ENCODE measurements at places on chromosomes 7 and 10. TPM values are rescaled to one million over a fixed set of nuclear protein-coding genes. Genes with fewer than 3 reads are reported as not detected.

DNA sequence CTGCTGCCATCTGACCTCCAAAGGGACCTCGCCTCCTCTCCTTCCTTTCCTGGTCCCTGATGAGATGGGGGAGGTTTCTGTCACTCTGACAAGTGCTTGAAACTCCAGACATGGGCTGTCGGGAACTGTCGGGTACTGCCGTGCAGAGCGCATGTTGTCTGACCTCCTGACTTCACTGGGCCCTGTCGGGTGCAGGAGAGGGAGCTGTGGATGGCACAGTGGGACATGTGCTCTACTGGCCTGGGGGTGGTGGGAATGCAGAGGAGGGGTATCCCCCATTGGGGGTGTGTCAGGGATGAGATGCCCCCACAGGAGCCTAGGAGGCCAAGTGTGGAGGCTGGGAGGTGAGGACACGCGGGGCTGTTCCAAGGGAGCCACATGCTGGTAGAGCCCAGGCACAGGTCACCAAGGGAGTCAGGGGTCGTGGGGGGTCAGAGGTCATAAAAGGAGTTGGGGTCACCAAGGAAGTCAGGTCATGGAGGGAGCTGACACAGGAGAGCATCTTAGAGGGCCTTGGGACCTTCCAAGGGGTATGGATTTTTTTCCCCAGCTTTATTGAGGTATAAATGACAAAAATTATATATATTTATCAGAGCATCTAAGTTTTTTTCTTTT is 30.9 kb downstream of the TMEM120A start:
- no peak for DNase-seq
- no peaks in the 10 kb centered on the region for H3K27me3 ChIP-seq
- no peaks in the 10 kb centered on the region for H3K4me1 ChIP-seq
- H3K4me3 ChIP-seq, result no peak overlapping the region
- H3K27ac ChIP-seq, result no peak overlapping the region
- H3K36me3 ChIP-seq, result no peaks in the 10 kb centered on the region

DRGX gene
- total RNA-seq, result not detected

GRCh38 chr10:114758331-114758730 is 63.2 kb upstream of the FHIP2A start:
- no peaks in the 10 kb centered on the region for H3K36me3 ChIP-seq
- no peak overlapping the region for H3K27ac ChIP-seq
- no peaks in the 10 kb centered on the region for H3K4me1 ChIP-seq

DNA sequence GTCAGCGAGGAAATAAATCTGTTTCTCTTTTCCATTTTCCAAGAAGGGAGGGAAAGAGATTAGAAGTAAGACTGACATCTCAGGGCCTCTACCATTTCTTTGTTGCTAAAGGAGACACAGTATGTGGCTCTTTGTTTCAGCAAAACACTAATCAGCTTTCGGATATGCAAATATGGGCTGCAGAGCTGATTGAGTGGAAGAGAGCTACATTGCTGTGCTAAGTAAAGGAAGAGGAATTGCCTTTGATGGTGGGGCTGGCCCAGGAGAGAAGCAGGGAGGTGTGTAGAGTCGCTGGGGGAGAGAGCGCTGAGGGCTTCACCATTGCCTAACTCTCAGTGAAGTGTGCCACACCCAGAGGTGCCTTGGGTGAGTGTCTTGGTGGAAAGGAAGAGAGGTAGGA is 284.8 kb downstream of the SDK1 start:
- no peak overlapping the region for H3K27ac ChIP-seq
- no peak for DNase-seq
- no peaks in the 10 kb centered on the region for H3K36me3 ChIP-seq

DNA sequence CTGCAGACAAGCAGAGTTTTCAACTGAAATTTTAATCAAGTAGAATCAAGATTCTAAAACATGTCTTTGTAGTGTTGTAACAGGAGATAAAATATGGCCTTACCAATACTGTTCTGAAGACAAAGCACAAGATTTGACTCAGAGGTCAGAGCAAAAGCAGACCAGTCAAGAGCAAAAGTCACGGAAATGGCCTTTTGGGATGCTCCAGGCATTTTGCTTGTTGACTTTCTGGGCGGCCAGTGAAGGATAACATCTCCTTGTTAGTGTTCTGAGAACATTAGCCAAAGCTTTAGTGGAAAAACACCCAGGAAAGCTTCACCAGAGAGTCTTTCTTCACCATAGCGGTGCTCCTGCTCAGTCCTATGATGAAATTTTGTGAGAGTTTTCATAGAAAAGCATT is 590.6 kb downstream of the ARL4A start:
- no peak for DNase-seq
- H3K27ac ChIP-seq, result no peak overlapping the region

DNA sequence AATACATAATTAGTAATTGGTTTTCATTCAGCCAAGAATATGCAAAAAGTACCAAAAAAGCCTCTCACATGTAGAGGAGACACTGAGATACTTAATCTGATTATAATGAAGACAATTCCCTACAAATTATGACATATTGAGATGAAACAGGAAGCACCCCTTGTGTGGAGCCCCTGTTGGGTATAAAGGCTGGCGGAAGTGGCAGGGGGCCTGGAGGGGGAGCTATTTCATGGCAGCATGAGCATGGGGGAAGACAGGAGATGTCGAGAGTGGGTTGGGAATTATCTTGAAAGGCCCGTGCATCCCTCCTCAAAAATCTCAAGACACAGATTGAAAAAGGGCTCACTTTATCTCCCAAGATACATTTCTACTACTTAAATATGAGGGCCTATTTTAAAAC is 96.9 kb downstream of the PIP4K2A start:
- no peak for DNase-seq
- H3K4me3 ChIP-seq, result no peak overlapping the region
- H3K27me3 ChIP-seq, result no peaks in the 10 kb centered on the region
- H3K27ac ChIP-seq, result no peak overlapping the region

DNA sequence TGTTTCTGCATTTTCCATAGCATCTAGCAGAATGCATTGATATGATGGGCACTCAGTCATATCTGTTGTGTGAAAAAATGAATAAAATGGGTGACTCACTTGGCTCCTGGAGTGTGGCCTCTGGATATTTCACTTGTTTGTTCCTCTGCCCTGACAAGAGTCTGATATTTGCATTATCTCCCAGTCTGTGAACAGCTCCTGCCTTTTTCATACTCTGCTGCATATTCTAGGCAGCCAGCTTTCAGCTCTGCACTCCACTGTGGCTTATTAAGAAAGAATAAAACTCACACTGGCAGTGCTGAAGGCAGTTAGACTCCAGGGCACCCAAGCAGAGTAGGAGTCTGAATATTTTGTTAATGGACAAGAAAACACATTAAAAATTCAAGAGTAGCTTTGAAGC is 623.9 kb downstream of the SORCS1 start:
- DNase-seq, result no peak
- H3K4me3 ChIP-seq, result no peak overlapping the region
- H3K4me1 ChIP-seq, result no peaks in the 10 kb centered on the region
- no peaks in the 10 kb centered on the region for H3K36me3 ChIP-seq
- H3K27me3 ChIP-seq, result peaks cover 35% of the 10 kb centered on the region

ALOX5 gene
- total RNA-seq, result 1.6 TPM

- no peak overlapping the region for H3K4me3 ChIP-seq
- no peaks in the 10 kb centered on the region for H3K27me3 ChIP-seq
- H3K36me3 ChIP-seq, result no peaks in the 10 kb centered on the region
- no peak for DNase-seq
Observed at GRCh38 chr10:119759832-119760231, 34.0 kb downstream of the INPP5F start.

- no peak overlapping the region for H3K4me3 ChIP-seq
- no peak overlapping the region for H3K27ac ChIP-seq
- H3K27me3 ChIP-seq, result no peaks in the 10 kb centered on the region
- no peaks in the 10 kb centered on the region for H3K36me3 ChIP-seq
- no peak for DNase-seq
Observed at GRCh38 chr7:107115762-107116540, 52.9 kb upstream of the HBP1 start.

ZNF800 gene
- total RNA-seq, result 5.5 TPM

DNA sequence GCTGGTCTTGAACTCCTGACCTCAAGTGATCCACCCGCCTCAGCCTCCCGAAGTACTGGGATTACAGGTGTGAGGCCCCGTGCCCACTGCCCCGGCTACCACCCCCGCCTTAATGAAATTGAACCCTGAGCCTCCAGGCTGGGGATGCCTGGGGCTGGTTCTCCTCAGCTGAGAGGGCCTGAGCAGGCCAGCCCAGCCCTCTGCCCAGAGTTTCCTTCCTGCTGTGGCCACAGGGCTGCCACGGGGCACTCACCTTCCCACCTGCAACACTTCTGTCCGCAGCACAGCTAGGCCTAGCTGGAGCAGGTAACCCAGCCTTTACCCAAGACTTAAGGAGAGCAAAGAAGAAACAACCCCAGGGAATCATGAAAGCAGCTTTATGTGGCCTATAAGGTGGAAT is 78.1 kb upstream of the ANLN start:
- no peak overlapping the region for H3K27ac ChIP-seq
- no peaks in the 10 kb centered on the region for H3K27me3 ChIP-seq
- no peak overlapping the region for H3K4me3 ChIP-seq
- peak; percentile 20 for DNase-seq

PAPOLB gene
- 0.11 TPM for total RNA-seq

DNA sequence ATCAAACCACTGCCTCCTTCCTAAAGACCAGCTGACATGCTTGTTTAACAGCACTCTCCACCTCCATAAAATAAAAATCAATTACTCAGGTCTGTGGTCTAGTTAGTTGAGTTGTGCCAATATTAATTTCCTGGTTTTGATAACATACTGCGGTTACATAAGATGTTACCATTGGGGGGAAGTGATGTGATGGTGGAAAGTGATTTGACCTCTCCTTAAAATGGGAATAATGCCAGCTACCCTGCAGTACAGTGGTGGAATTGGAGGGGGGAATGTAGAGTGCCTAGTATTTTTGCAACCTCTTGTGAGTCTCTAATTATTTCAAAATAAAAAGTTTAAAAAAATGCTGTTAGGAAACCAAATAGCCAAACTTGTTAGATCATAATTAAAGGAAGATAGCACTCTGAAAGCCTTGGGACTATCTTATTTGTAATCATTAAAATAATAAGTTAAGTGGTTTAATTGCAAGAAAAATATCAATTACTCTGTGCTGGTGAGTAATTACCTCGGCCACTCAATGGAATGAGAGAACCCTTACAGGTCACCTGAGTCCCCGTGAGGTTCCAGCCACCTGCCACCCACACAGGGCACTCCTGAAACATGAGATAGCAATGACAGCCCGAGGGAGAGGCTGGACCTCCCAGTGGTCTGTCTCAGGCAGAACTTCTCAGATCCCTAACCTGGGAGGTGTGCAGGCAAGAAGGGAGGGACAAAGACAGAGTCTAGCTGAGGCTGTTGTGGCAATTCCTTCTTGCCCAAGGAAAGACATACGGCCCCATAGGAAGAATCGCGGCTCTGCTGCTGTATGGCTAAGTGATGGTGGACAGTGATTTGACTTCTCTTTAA is 94.1 kb downstream of the SH3PXD2A start:
- peaks cover 13% of the 10 kb centered on the region for H3K4me1 ChIP-seq
- H3K36me3 ChIP-seq, result no peaks in the 10 kb centered on the region
- no peak for DNase-seq
- H3K27ac ChIP-seq, result no peak overlapping the region

GRCh38 chr7:12761111-12761510 is 73.7 kb downstream of the ARL4A start:
- no peak overlapping the region for H3K27ac ChIP-seq
- DNase-seq, result no peak
- no peaks in the 10 kb centered on the region for H3K27me3 ChIP-seq
- no peaks in the 10 kb centered on the region for H3K36me3 ChIP-seq
- H3K4me3 ChIP-seq, result no peak overlapping the region

EVX1 gene
- total RNA-seq, result not detected

DNA sequence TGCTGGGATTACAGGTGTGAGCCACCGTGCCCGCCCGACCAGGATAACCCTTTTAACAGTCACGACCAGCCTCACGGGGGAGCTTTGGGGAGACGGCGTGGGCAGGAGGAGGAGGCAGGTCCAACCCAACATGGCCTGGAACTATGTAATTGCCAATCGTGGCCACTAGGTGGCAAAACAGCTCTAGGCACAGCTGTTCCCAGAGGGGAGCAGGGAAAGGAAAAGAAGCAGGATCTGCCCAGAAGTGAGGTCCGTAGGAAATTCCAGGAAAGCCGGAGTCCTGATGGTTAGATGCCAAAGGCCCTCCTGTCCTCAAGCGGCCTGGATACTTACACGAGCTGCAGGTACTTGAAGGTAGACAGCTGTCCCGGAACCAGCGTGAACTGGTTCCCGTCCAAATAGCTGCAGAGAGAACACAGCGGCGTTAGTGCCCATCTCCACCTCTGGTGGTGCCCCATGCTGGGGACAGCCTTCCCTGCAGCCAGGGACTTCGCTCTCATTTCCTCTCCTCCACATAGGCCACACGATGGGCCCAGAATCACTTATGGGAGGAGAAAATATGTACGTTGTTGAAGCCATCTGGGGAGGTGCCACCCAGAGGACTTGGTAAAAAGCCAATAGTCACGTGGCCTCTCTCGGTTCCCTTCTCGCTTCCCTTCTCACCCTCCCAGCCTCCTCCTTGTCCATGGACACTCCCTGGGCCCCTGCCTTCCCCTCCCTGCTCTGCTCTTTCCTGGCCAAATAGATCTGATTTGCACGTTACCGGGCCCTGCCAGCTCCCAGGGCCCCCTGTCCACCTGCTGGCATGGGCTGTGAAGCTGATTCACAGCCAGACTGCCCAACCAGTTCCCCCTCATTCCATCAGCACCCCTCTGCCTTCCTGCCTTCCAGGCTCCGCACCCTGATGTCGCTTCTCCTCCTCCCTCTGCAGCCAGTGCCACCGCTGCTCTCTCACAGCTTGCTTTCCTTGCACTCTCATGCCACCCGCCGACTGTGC is 148.1 kb downstream of the SLIT1 start:
- peak; percentile 83 for DNase-seq
- H3K27me3 ChIP-seq, result no peaks in the 10 kb centered on the region
- H3K27ac ChIP-seq, result no peak overlapping the region
- peak overlapping the region; percentile 25 for H3K4me3 ChIP-seq

GRCh38 chr7:44063547-44063893 is 1.8 kb downstream of the PGAM2 start:
- peak overlapping the region; percentile 16 for H3K4me3 ChIP-seq
- DNase-seq, result no peak
- no peak overlapping the region for H3K27ac ChIP-seq

NPS gene
- total RNA-seq, result not detected

GNG11 gene
- total RNA-seq, result 1.3 TPM

GRCh38 chr7:66505531-66506451 is 122.9 kb upstream of the KCTD7 start:
- H3K4me3 ChIP-seq, result no peak overlapping the region
- no peak for DNase-seq
- H3K27me3 ChIP-seq, result no peaks in the 10 kb centered on the region
- no peak overlapping the region for H3K27ac ChIP-seq
- H3K36me3 ChIP-seq, result no peaks in the 10 kb centered on the region
- no peaks in the 10 kb centered on the region for H3K4me1 ChIP-seq

DNA sequence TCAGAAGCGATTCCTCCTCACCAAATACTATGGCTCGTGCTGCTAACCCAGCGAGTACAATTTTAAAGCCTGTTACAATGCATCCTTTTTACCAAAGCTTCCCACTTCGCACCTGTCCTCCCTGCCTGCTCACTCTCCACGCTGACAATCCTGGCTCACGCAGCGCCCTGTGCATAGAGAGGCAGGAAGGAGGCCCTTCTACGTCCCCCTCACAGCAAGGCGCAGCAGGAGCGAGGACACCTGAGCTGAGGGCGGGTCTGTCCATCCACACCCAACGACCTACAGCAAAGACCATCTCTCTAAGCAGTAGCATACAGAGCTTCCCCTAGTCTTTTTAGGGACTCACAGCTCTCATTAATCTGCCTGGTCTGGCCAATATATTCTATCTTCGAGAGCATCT is 46.0 kb downstream of the MKI67 start:
- no peaks in the 10 kb centered on the region for H3K27me3 ChIP-seq
- no peak overlapping the region for H3K27ac ChIP-seq
- no peaks in the 10 kb centered on the region for H3K36me3 ChIP-seq
- H3K4me1 ChIP-seq, result peaks cover 8% of the 10 kb centered on the region
- H3K4me3 ChIP-seq, result no peak overlapping the region

- no peak overlapping the region for H3K4me3 ChIP-seq
- H3K4me1 ChIP-seq, result peaks cover 5% of the 10 kb centered on the region
Observed at GRCh38 chr7:87028636-87029035, 30.8 kb downstream of the ELAPOR2 start.
